ENCODE measurements at places on chromosomes 12 and 14.

- no peak for DNase-seq
These were observed 17.4 kb upstream of the SALL2 start for GRCh38 chr14:21543521-21543960.

DNA sequence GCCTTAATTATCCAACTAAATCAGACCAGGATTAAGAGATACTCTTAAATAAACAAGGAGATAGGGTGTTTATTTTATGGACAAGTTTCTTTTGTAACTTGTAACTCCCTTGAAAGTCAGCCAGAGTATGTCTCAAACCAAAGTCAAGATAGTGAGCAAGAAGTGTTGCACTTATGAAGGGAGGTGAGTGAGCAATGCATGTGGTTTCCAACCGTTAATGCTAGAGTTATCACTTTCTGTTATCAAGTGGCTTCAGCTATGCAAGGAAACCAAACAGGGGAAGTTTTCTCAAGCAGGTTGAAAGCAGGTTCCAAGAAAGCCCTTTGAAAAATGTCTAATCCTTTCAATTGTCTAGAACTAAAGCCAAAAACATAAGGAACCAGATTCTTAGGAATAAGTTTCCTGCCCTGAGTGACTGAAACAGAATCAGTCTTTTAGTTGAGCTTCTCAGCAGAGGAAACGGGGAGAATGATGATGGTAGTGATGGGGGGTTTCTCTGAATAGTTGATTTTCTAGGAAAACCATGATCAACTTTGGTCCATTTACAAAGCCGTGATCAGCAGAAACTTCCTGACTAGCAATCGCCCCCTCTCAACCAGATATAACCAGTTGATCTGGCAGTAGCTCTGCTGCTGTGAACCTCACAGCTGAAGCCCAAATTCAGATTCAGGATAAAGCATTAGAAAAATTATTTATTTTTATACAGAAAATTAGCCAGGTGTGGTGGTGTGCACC is 128.4 kb downstream of the DAD1 start:
- no peak for DNase-seq

DNA sequence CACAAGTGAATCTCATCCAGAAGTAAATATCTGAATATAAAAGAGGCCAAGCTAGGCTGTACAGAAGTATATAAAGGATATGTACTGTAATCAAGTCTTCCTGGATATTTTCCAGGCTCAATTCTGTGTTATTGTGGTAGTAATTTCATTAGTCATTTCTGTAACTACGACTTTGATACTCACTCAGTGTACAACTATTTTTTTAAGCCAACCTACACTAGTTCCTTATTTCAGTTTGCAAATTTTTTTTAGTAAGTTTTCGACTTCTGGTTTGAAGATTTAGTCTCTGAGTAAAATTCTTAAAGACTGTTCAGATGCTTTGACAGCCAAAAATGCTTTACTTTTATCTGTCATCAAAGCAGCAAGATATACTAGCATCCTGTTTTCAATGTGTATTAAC is 130.8 kb downstream of the CAPZA3 start:
- no peak for DNase-seq

DNA sequence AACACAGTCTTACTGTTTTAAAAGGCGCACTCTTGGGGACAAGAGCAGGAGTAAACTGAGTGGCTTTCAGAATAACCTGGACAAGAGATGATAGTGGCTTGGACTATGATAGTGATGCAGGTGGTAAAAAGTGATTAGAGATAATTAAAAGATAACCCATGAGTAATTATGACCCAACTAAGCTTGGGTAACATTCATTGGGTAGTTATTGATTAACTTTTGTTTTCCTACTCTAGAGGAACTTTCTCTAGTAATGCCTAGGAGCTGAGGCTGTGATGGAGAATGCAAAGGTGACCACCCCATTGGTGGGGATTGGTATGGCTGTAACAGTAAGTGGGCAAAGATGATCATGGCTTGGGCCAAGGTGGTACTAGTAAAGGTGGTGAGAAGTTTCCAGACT is 22.3 kb upstream of the FRS2 start:
- DNase-seq, result no peak

GRCh38 chr12:127496255-127496654 is 770.7 kb upstream of the TMEM132C start:
- no peak for DNase-seq

DNA sequence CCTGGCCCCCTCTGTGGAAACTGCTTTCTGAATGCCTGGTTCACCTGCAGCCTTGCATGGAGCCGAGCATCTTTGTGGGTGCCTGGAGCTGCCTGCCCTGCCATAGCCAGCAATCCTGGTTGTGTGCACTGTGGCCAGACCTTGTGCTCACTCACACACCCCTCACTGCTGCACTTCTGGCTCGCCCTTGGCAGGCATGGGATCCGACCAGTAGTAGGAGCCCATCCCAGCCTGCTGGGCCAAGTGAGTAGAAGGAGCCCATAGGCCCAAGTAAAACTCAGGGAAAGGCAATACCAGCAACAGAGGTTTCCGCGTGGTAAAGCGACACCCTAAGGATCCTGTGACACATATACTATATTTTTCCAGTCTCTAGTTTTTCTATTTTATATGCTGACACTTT is 270.0 kb upstream of the NAV3 start:
- no peak for DNase-seq

DNA sequence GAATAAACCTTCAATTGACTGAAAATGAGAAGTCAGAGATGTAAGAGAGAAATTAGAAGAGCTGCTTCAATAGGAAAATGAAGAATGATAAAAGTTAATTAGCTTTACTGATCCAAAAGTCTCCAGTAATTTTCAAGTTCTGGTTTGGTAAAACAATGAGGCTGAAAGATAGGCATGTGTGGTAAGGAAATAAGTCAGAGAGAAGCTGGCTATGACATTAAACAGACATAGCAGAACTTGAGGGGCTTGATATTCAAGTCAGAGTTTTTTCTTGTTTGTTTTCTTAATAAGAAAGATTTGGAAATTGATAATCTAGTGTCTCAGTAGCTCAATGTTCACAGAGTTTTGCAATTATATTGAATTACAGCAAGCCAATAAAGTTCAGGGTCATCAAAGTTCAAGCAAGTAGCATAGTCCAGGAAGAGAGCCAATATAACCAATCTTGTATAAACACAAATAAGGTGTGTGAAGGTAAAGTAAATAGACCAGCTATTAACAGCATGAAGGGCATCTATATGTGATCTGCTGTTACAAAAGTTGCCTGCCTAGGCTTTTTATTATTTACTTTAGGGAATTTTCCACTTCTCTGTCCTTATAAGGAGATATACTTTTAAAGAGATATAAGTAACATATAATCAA is 1111.5 kb downstream of the TRHDE start:
- no peak for DNase-seq

GRCh38 chr12:49092086-49092815 is 2.4 kb downstream of the DHH start:
- no peak for DNase-seq

- no peak for DNase-seq
These were observed 1402.4 kb upstream of the FLRT2 start for GRCh38 chr14:84127495-84127894.

GRCh38 chr12:104486363-104486750 is 29.6 kb downstream of the CHST11 start:
- no peak for DNase-seq

Data from Ammon's horn (tissue), 1 donor.